ENCODE measurements at places on chromosomes 11 and 22.

DNA sequence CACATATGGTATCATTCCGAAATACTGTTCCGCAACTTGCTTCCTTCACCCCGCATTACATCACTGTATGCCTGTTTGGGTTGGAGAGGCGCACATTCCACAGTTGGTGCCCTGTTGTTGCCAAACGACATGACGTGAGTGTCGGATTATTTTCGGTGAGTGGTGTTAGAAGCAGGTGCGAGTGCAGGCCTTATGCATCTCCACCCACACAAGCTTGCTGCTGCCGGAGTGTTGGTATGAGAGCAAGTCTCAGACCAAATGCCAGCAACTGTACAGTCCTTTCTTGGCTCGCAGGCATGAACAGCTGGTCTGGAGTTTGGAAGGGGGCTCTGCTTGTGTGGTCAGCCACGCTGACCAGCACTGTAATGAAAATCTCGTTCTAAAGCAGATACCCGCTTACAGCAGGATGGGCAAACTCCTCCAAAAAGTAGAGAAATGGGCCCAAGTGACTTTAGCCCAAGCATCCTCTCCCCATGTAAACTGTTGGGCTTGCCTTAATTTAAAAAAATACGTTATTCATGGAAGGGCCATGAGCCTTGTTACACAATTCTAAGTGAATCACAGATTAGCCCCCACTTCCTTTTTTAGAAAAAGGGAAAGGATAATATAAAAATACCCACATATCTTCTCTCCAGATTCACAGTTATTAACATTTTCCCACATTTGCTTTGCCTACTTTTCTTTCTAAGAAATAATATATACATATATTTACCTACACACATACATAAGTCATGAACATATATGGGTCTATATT, 48.7 kb upstream of the OR9Q1 start:
- DNase-seq = no peak

DNA sequence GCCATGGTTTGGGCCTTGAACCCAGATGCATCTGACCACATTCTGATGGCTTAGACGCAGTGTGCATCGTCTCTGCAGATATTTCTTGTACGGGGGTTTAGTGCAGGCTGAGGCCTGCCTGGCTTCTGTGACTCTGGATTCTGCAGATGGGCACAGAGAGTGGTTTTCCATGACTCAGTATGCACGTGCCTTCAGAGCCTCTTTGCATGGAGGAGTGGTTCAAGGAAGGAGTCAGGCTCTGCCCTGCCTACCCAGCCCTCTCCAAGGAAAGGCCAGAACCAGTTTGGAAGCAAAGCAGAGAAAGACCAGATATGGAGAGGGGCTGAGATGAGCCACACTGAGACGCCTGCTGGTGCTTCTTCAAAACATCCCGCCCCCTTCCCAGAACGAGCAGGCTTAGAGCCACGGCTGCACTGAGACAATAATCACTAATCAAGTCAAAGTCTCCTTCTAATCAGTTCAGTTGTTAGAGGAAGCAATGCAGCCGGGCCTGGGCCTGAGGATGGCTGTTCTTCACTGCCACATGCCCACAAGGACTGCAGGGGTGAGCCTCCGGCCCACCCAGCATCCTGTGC, 308.9 kb downstream of the NXPE2 start:
- no peak for DNase-seq

DNA sequence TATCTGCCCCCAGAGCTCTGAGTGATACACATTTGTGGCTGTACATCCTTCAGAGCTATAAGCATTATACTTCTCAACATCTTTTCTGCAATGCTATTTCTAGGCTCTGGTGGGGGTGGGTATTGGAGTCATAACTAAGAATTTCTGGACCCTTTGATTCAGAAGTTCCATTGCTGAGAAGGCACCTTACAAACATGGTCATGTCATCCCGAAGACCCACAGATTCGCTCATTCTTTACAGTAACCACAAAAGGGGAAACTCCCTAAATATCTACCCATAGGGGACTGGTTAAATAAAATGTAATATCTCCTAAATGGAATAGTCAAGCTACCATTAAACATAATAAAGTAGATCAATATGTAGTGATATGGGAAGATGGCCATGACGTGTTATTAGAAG, 98.8 kb downstream of the PRR5L start:
- DNase-seq = no peak

GRCh38 chr22:45508814-45509213, 6.1 kb downstream of the FBLN1 start:
- no peak for DNase-seq

- peak; percentile 15 for DNase-seq
These were observed 1.5 kb downstream of the TCIRG1 start for GRCh38 chr11:68040101-68040956.

- DNase-seq = no peak
These were observed 73.2 kb downstream of the GGTLC2 start for GRCh38 chr22:22717664-22718063.

GRCh38 chr22:36154423-36154945, 6.1 kb downstream of the APOL3 start:
- no peak for DNase-seq

DNA sequence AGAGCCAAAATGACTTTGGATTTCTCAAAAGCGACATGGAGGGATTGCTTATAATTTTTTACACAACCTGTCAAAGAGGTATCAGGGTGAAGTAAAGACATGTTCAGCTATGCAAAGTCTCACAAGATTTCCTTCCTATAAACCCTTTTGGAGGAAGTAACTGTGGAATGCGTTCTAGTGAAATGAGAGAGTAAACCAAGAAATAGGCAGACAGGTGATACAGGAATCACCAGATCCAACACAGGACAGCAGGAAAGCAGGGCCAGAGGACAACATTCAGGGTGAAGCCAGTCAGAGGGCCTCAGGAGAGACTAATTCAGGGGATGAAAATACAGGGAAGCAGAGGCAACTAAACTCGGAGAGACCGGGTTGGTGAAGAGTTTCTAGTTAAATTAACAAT, 90.4 kb upstream of the MTNR1B start:
- no peak for DNase-seq

All from NCI-H2107 (cell line).